ENCODE measurements at places on chromosomes 2 and 18.

DNA sequence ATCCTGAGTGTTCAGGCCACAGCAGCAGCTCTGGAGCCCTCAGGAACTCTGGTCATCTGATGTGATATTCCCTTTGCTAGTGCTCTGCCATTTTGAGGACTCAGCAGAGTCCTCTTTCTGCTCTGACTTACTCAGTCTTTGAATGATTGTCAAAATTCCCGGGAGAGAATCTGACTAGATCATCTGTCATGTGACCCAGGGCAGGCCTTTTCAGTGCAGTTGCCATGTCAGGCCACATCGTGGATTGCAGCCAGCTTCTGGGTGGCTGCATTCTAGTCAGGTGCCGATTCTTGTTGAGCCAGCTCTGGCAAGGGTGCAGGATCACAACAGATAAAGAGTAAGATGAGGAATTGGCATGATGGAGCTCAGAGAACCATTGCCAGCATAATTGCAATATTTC lies 795.6 kb downstream of the CPS1 start:
- no peaks in the 10 kb centered on the region for H3K27me3 ChIP-seq
- no peak overlapping the region for H3K27ac ChIP-seq
- H3K4me3 ChIP-seq = no peak overlapping the region
- no peaks in the 10 kb centered on the region for H3K36me3 ChIP-seq
- DNase-seq = no peak

DNA sequence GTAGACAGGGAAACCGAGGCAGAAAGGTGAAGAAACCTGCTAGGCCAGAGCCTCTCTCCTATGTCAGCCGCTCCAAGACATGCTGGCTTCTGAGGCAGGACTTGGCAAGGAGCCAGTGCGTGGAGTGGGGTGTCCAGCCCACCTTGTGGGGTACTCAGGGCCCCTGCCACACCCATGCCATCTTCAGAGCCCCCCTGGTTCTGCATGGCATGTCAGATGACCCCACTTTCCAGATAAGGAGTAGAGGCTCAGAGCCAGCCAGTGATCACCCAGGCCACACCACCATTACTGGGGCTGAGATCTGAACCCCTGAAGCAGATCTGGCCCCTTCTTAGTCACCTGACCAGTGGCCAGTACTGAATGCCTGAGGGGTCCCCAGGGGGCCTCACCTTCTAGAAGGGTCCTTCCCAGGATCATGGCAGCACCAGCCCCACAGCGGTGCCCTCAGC lies 14.7 kb downstream of the CROCC2 start:
- no peak overlapping the region for H3K4me3 ChIP-seq
- H3K27ac ChIP-seq = no peak overlapping the region
- H3K27me3 ChIP-seq = no peaks in the 10 kb centered on the region
- no peaks in the 10 kb centered on the region for H3K4me1 ChIP-seq
- no peak for DNase-seq

- no peaks in the 10 kb centered on the region for H3K4me1 ChIP-seq
- H3K27ac ChIP-seq = no peak overlapping the region
- H3K27me3 ChIP-seq = peaks cover 24% of the 10 kb centered on the region
- no peaks in the 10 kb centered on the region for H3K36me3 ChIP-seq
- no peak overlapping the region for H3K4me3 ChIP-seq
These were observed 688 bp downstream of the CDH20 start for GRCh38 chr18:61333746-61334490.

- H3K27me3 ChIP-seq = no peaks in the 10 kb centered on the region
- no peaks in the 10 kb centered on the region for H3K36me3 ChIP-seq
- DNase-seq = no peak
- no peaks in the 10 kb centered on the region for H3K4me1 ChIP-seq
These were observed 35.5 kb downstream of the ZEB2 start for GRCh38 chr2:144484201-144484948.

GRCh38 chr2:64214281-64215115 lies 70.3 kb upstream of the PELI1 start:
- H3K4me1 ChIP-seq = peaks cover 45% of the 10 kb centered on the region
- no peaks in the 10 kb centered on the region for H3K27me3 ChIP-seq
- peak overlapping the region; percentile 79 for H3K27ac ChIP-seq
- peak overlapping the region; percentile 47 for H3K4me3 ChIP-seq

GRCh38 chr18:35201256-35201931 lies 39.4 kb upstream of the ZNF397 start:
- H3K27ac ChIP-seq = no peak overlapping the region
- H3K4me1 ChIP-seq = no peaks in the 10 kb centered on the region
- no peaks in the 10 kb centered on the region for H3K27me3 ChIP-seq
- H3K36me3 ChIP-seq = peaks cover 5% of the 10 kb centered on the region
- H3K4me3 ChIP-seq = no peak overlapping the region
